Small intestine (tissue), 16 donors: ENCODE measurements at places on chromosomes 3 and 15. TPM values are rescaled to one million over a fixed set of nuclear protein-coding genes. Genes with fewer than 3 reads are reported as not detected.

POLQ gene
- not detected for polyA plus RNA-seq

SNTN gene
- polyA plus RNA-seq: 0.09 TPM

PLSCR5 gene
- polyA plus RNA-seq: not detected

GRCh38 chr3:188152660-188153436 lies 1.1 kb upstream of the LPP start:
- peak; percentile 83 for DNase-seq

DNA sequence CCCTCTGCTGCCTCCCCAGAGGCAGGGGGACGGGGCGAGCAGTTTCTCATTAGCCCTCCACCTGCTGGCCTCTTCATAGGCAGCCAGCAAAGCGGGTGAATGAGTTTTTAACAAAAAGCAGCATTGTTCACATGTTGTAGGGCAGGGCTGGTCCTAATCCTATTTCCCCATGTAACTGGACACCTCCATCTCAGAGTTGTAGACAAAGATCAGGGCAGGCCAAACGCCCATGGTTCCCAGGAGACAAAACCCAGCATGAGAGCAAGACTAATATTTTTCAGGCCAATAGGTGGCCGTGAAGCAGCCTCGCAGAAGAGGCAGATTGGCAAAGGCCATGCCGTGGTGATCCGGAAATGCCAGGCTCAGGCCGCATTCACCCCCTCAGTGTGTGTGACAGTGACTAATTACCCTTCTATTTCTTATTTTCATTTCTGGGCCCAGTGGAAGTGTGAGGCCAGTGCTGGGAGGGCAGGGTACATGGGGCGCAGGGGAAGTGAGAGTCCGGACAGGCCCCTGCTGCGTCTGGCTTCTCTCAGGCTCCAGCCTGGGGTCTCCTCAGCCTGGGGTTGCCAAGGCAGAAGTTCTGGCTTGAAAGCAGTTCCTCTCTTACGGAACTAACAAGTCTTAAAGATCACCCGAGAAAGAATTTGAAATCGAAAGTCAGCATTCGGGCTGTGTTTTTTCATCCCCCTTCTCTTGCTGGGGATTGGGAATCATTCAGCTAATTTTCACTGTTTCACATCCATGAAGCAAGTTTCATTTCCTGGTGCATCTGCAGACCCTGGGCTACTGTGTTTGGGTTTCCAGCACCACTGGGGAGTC lies 64.8 kb downstream of the BOC start:
- DNase-seq: no peak

DNA sequence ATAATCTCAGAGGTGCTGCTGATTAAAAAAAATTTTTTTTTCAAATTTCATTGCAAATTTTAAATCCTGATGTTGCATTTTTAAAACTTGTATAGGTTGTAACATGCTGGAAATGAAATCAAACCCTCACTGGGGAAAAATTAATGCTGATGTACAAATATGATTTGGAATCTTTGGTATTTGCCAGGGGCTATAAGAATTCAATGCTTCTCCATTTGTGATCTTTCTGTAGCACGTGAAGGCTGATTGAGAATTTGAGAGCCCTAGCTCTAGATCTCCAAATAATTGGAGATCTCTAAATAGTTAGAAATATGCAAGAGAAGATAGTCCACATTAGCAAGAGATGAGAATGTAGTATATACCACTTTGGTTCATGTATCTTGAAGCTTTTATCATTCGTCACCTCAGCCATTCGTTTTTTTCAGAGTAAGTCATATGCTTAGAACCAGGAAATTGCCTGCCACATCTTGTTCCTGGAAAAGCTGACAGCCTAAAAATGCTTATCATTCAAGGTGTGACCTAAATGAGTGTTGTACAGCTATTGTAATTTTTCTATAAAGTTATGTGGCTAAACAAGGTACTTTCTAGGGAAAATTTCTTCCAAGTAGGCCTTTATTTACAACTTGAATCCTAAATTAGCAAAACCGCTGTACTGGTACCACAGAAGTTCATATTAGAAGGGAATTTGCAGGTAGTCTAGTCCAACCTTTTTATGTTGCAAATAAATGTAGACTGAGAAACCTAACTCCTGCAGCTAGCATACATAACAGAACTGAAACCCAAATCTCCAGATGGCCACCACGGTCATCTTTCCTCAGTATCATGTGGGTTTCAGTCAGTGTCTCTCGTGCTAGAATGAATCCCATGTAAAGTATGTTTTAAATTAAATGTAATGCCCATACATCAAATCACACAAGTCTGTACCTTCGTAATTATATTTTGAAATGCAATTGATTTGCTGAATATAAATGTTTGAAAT lies 48.5 kb downstream of the FNDC3B start:
- DNase-seq: peak; percentile 73

GRCh38 chr3:2300938-2301337 lies 202.3 kb downstream of the CNTN4 start:
- no peak for DNase-seq
